ENCODE measurements at places on chromosomes 13 and 19.

- no peak for DNase-seq
Observed at GRCh38 chr19:10929402-10929794, 787 bp downstream of the TIMM29 start.

DNA sequence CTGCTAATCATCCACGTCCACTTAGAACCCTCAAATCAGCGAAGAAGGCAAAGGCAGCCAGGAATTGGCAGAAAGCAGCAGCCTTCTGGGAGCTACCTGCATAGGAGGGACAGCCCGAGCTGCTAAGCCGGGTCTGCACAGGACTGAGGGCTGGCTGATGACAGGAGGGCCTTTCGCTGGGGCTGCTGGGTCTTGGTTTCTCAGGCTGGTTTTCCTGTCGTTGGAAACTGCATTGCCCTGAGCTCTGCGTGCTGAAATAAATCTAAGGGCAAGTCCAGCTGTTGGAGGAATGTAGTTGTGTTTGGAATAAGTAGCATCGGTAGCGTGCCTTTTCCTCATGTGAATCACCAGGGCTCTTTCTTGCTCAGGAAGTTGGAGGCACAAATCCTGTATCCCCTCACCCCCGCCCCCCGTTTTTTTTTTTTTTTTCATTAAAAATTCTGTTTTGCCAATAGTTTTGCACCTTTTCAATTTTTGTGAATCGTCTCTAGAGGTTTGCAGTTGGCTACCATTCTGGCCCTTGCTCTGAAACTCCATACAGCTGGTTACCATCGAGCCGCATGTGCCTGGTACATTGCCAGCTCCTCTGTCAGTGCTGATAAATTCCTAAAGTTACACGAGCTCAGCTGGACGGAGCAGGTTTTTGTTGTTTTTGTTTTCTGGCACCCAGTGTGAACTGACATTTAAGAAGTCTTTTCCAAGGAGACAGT lies 193.9 kb upstream of the RNF113B start:
- DNase-seq, result no peak

GRCh38 chr13:110397436-110398115 lies 90.5 kb downstream of the COL4A2 start:
- DNase-seq, result no peak

GRCh38 chr13:73984949-73985691 lies 149.1 kb downstream of the KLF12 start:
- DNase-seq, result peak; percentile 75

GRCh38 chr13:50679321-50679720 lies 164.2 kb downstream of the DLEU7 start:
- no peak for DNase-seq

GRCh38 chr13:41621716-41622431 lies 164.5 kb downstream of the RGCC start:
- no peak for DNase-seq

DNA sequence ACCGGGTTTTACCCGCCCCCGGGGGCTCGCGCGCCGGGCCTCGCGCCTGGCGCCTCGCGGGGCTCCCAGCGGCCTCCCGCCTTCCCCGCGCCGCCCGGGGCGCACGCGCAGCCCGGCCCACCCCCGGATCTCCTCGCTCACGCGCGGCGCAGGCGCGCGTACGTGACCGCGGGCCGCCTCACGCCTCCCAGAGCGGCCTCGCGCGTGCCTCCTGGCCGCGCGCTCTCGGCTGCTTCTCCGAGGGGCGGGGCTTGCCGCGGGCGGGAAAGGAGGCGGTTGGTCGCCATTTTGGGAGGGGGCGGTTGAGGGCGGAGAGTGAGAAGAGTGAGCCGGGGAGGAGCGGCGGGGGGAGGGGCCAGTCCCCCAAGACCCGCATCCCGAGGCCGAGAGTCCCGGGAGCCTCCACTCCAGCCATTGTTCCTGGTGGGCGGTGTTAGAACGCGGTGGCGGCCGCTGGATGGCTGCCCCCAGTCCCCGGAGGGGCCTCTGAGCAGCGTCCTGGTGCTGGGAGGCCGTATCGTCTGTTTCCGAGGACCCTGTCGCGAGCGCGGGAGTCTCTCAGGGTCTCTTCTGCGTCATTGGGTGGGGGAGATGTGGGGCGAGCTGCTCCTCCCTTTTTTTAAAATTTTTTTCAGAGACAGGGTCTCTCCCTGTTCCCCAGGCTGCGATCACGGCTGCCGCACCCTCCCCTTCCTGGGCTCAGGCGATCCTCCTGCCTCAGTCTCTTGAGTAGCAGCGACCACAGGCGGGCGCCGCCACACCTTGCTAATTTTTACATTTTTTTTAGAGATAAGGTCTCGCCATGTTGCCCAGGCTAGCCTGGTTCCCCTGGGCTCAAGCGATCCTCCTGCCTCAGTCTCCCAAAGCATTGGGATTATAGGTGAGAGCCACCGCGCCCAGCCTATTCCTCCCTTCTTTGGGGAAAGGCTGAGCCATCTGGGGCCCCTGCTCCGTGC lies at the start of gene ZNF541:
Gene ZNF541 (minus strand): TSS at position 78 of the 956 bp plus-strand sequence. CDS start 17,292 bp downstream, outside the sequence.
- DNase-seq, result peak; percentile 84

- DNase-seq, result no peak
Observed at GRCh38 chr13:108700422-108701170, 71.2 kb downstream of the MYO16 start.

GRCh38 chr19:41263042-41263849 lies 926 bp upstream of the HNRNPUL1 start:
- DNase-seq, result peak; percentile 83

- no peak for DNase-seq
Observed at GRCh38 chr13:77333594-77333993, 6.7 kb upstream of the MYCBP2 start.

GRCh38 chr19:30086916-30087315 lies 144.9 kb downstream of the URI1 start:
- DNase-seq, result no peak

- no peak for DNase-seq
Observed at GRCh38 chr19:57271280-57271679, 9.0 kb upstream of the ZNF460 start.

DNA sequence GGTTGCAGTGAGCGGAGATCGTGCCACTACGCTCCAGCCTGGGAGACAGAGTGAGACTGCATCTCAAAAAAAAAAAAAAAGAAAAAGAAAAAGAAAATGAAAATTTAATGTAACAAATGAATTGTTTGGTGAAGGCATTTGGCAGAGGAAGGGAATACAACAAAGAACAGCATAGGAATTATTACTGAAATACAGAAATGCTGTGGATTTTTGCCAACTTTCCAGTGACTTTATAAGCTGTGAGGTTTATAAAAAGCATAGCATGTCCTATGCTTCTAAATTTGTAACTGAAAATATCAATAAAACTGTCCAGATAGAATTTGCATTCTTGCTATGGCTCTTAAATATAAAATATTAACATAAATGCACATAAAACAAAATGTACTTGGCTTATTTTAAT lies 112.9 kb upstream of the IRS2 start:
- no peak for DNase-seq

DNA sequence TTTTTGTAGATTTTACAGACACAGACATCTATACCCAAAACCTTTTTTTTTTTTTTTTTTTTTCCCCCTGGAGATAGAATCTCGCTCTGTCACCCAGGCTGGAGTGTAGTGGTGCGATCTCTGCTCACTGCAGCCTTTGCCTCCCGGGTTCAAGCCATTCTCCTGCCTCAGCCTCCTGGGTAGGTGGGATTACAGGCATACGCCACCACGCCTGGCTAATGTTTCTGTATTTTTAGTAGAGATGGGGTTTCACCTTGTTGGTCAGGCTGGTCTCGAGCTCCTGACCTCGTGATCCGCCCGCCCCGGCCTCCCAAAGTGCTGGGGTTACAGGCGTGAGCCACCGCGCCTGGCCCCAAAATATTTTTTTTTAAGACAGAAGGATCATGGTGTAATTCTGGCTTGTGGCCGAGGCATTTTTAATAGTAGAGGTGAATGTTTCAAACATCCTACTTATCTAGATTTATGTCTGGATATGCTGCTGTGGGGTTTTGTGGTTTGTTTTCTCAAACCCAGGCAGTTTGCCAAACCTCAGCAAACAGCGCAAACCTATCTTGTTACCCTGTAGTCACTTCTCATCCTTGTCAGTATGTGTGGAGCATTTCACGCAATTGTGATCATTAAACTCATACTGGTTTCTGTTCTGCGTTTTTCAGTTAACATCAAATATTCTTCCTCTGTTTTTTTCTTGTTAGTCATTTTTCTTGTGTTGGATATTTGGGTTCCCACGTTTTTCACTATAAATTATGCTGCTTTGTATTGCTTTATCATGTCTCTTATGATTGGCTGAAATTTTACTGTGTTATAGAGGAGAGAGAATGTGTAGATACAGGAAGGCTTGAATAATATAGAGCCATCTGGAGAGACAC lies 36.2 kb upstream of the GARRE1 start:
- DNase-seq, result peak; percentile 71

GRCh38 chr19:48970923-48971395 lies 5.8 kb downstream of the FTL start:
- peak; percentile 88 for DNase-seq

GRCh38 chr13:48909056-48909389 lies 66.7 kb upstream of the FNDC3A start:
- no peak for DNase-seq

DNA sequence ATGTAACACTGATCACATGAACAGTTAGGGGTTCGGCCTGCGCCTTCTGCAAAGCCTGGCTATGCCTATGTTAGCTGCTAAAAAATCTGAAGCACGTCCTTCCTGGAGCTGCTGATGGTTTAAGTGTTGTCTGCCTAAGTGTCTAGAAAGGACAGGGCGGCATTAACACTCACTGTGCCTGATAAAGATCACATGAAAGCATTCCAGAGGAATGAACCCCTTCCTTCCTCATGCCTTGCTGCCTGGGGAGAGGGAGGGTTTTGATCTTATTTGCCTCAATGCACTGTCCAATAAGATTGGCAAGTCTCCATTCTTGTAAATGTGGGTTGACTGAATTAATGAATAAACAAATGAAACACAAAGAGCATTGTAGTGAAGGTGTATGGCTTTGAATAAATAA lies 5.2 kb downstream of the DOCK9 start:
- DNase-seq, result no peak

- peak; percentile 34 for DNase-seq
Observed at GRCh38 chr19:55809381-55810058, 22.3 kb downstream of the NLRP11 start.

- no peak for DNase-seq
Observed at GRCh38 chr19:41569481-41570150, 6.3 kb upstream of the CEACAM21 start.

All from activated T-cell treated with anti-CD3 and anti-CD28 coated beads, Interleukin-2, amount 50 U/mL, for 48 hours (primary cell).